Stimulated activated CD8-positive, alpha-beta memory T cell treated with anti-CD3 and anti-CD28 coated beads, Interleukin-15, amount 100 ng/mL, for 1 hour (primary cell): ENCODE measurements at places on chromosomes 2 and 18.

DNA sequence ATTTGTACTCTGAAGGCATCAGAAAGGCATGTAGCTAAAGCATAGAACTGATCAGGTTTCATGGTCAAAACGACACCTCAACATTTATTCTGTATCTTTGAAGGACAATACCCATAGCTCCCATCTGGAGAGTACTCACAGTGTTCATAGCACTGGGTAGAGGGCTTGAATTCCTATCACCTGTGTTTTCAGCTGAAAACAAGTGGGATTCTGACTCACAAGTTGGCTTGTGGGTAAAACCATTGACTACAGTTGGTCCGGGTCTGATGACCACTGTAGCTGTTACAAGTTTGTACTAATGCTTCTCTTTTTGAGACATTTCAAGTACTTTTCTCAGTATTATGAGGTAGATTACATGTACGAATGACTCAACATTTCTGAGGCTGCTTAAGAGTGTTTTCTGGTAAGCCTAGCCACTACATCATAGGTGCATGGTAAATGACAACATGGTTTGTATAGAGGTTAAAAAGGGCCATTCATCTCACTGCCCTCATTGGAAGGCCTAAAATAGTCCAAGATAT lies 68.6 kb upstream of the PELI1 start:
- DNase-seq, result no peak

- no peak for DNase-seq
These were observed 236.5 kb downstream of the DYM start for GRCh38 chr18:49223837-49224529.

GRCh38 chr2:198116756-198117155 lies 312.4 kb downstream of the PLCL1 start:
- no peak for DNase-seq

DNA sequence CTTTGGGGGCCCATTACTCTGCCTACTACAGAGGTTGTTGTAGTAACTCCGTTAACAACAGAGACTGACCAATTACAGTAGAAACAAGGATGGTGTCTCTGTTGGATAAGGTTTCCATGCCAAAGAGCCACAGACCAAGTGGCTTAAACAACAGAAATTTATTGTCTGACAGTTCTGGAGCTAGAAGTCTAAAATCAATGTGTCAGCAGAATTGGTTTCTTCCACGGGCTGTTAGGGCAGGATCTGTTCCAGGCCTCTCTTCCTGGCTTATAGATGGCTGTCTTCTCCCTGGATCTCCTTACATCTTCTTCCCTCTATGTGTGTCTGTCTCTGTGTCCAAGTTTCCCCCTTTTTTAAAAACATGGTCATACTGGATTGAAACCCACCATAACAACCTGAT lies 135.3 kb downstream of the AKAIN1 start:
- DNase-seq, result no peak

- no peak for DNase-seq
These were observed 257.6 kb downstream of the CYP26B1 start for GRCh38 chr2:71889759-71890684.

DNA sequence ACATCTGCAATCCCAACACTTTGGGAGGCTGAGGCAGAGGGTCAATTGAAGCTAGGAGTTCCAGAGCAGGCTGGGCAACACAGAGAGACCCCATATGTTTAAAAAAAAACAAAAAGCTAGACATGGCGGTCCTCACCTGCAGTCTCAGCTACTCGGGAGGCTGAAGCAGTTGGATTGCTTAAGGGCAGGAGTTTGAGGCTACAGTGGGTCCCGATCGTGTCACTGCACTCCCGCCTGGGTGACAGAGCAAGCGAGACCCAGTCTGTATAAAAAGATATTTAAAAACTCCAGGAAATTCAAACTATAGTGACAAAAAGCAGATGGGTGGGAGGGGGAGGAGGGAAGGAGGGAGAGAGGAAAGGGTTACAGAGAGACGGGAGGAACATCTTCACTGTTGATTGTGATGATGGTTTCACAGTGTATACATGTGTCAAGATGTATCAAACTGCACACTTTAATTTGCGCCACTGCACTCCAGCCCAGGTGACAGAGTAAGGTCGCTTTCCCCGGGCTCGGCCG lies 942 bp upstream of the ZNF236 start:
- no peak for DNase-seq

- DNase-seq, result no peak
These were observed 700 bp downstream of the RUFY4 start for GRCh38 chr2:218069606-218070300.

GRCh38 chr18:78683191-78684010 lies 296.2 kb upstream of the SALL3 start:
- DNase-seq, result no peak

DNA sequence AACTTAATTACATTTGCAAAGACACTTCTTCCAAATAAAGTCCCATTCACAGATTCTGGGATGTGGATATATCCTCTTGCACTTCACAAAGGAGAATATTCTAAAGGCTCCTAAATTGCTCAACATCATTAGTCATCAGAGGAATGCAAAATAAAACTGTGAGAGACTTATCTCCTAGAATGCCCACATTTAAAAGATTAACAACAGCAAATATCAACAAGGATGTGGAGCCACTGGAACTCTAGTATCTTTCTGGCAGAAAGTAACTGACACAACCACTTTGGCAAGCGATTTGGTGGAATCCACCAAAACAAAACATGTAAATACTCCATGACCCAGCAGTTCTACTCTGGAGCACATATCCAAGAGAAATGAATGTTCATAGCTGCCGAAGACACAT lies 4.6 kb downstream of the NEU2 start:
- DNase-seq, result no peak

- no peak for DNase-seq
These were observed at the start of gene SP9 for GRCh38 chr2:174334781-174335251. Gene SP9 (plus strand): TSS chr2:174334954. CDS start chr2:174335093, 139 bp downstream.

DNA sequence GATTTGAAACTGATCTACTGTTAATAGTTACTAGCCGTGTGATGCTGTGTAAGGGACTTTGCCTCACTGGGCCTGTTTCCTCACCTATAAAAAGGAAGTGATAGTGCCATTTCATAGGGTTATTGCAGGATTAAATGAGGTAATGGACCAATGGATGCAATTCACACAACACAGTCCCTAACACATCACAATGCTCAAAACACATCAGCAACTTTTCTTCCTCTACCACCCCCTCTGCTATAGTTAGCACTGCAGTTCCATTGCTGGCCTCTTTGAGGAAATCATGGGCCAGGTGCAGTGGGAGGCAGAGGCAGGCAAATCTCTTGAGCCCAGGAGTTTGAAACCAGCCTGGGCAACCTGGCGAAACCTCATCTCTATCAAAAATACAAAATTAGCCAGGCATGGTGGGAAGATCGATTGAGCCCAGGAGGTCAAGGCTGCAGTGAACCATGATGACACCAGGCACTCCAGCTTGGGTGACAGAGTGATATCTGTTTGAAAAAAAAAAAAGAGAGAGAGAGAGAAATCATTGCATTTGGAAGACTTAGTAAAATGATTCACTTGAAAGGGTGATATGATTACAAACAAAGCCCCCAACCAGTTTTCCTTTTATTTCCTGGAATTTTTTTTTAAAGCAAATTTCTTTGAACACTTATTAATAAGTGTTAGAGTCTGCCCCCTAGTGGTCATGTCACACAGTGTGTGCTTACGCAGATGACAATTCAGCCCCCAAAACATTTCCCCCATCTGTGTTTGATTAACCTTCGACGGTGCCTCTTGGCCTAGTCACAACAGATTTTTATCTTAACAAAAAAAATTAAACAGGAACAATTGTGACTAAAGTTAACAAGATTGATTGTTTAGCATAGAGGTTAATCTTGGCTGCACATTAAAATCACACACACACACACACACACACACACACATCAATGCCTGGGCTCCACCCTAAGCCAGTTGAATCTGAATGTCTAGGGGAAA lies 88.6 kb upstream of the BCL11A start:
- peak; percentile 10 for DNase-seq

GRCh38 chr2:223841436-223842190 lies 4.2 kb upstream of the AP1S3 start:
- no peak for DNase-seq

DNA sequence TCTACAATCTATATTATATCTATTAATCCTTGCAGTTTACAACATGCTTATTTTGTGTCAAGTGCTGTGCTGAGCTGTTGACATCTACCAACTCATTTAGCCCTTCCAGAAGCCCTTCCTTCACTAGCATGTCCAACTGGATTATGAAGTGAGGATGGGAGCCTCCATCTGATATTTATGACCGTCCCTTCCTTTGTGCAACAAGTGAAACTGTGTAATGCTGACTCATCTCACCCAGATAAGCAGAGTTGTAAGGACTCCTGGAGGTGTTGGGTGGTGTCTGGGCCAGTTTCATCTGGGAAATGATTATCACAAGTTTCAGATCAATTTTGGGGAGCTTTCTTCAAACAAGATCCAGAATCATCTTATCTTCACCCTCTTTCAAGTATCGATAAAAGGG lies 156.6 kb upstream of the ETAA1 start:
- no peak for DNase-seq

- no peak for DNase-seq
These were observed 52.6 kb upstream of the RAB27B start for GRCh38 chr18:54775686-54776085.

- DNase-seq, result no peak
These were observed 46.7 kb downstream of the SCN3A start for GRCh38 chr2:165157160-165157559.

DNA sequence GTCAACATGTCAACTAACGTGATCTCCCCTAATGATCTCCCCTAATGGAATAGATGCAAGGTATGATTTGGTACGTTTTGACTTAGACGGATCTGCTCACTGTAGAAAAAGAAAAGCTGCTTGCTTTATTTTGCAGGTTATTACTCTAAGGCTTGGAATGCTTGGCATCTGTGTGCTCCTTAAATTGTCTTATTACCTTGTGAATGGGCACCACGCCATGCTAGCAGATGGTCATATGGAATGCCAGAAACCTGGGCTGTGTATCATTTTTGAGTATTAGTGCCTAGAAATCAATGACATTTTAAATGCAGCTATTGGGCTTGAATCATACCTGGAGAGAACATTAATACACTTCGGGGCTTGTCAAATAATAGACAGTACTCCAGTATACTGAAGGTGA lies 16.5 kb upstream of the FIGN start:
- DNase-seq, result no peak

DNA sequence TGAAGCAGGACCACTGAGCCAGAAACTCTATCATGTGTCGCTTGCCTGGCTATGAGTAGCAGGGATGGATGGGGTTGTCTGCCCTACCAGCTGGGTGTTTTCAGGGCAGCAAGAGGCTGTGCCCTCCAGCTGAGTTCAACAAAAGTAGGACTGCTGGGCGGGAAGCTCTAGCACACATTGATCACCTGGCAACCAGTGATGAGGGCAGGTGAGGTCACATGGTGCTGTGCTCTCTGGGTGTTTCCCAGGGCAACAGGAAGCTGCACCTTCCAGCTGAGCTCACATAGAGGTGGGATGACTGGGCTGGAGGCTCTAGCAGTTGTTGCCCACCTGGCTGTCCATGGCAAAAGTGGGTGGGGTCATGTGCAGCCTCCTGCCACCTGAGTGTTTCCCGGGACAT lies 487.3 kb upstream of the VWC2L start:
- DNase-seq, result no peak

DNA sequence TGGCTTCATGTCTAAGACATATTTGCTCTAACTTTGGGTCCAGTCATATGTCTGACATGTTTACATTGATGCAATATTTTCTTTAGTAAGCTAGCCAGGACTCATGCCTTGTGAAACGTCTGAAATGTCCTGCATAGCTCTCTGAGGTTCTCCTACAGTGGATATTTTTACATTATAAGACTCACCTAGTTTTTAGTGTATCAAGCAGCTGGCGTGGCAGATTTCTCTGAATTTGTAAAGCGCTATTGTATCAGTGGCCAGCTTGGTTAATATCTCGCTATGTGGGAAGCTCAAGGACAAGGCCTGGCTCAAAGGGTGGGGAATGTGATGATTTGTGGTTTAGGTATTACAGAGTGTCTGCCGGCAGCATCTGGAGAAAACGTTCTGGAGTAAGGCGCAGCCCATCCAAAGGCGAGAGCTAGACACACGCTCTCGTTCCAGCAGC lies 164.3 kb downstream of the LTBP1 start:
- DNase-seq, result no peak

DNA sequence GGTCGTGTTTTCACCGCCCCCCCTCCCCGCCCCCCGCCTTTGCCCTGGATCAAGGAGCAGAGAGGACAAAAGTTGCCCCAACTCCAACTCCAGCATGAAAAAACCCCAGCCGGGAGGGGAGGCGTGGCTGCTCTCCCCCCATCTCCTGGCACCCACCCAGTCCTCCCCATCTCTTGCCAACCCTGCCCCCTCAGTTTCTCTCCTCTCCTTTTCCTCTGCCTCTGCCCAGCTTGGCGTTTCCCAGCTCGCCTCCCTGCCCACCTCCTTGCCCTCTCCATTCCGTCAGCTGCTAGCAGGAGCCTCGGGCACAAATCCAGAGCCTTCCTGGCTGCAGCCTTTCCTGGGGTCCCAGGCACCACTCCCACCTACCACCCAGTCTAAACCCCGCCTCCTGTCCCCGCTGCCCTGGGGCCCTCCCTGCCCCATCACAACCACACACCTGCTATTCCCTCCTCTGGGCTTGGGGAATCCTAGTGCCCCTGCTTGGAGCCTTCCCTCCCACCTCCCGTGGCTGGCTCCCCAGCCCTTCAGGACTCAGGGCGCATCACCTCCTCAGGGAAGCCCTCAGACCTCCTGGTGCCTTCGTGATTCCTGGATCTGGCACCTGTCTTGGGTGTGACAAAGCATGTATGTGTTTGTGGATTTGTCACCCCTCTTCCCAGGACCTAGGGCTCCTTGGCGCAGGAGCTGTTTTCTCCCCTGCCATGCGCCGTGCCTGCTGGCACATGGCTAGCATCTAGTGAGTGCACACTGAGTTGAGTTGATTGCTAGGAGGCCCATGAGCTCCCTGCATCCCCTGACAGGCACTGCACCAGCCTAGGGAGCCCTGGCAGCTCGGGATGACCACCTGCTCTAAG lies 209.1 kb downstream of the TFCP2L1 start:
- DNase-seq, result no peak

DNA sequence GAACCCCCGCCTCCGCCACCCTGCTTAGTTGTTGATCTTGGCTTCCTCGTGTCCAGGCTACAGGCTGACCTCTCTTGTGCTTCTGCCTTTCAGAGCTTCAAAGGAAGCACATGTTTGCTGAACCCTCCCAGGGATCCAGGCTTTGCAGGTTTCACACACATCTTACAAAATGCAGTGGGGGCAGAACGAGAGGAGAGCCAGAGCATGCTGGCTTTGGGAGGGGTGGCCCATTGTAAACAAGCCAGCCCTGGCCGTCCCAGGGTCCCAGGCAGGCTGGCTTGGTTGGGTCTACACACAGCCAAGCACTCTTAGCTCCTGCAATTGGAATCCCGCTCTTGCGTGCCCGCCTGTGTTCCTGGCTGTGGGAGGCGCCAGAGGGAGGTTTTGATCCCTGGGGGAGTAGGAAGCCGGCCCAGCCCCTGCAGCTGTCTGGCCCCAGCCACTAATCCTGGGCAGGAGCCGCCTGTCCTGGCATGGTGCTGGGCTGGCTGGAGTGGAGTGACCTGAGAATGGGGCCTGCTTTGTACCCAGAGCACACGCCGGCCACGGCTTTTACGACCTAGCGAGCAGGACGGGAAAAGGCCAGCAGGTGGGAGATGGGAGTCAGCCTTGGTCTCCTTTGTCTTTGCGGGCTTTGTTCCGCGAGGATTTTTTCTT lies 53.9 kb downstream of the SH3BP4 start:
- DNase-seq, result no peak
